Fibroblast of the aortic adventitia (primary cell): ENCODE measurements at places on chromosomes 5 and 9.

- DNase-seq = no peak
Measured at GRCh38 chr5:144142824-144143162, 27.7 kb downstream of the YIPF5 start.

- no peak for DNase-seq
Measured at GRCh38 chr5:76855961-76856360, 6.1 kb downstream of the S100Z start.

DNA sequence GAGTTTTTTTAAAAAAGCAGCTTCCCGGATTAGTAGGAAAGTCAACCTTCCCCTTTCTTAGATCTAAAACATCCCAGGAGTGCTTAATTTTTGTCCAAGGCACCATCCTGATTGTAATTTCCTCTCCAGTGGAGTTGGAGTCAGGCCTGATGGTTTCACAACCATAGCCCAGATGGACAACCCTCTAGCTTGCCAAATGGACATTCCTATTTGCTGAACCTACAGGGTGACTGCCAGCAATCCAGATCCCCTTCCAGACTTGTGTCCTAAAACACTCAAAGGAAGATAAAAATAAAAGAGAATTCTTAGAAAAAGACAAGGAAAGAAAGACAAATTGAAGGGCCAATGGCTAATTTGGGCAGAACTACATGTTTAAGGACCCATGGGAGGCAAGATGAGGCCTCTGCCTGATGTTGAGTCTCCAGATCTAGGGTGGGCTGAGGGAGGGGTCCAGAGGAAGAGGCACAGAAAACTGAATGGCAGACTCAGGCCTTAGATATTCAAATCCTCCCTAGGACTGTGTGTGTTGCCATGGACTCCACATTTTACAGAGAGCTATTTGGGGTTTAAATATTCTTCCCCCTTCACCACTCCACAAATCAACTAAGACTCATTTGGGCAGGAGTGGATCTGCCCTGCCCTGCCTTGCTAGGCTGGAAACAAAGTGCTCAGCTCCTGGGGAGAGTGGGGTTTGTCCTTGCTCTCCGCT, 38.5 kb upstream of the SLC44A1 start:
- peak; percentile 99 for DNase-seq

GRCh38 chr9:132192728-132193127, 30.9 kb downstream of the NTNG2 start:
- no peak for DNase-seq

DNA sequence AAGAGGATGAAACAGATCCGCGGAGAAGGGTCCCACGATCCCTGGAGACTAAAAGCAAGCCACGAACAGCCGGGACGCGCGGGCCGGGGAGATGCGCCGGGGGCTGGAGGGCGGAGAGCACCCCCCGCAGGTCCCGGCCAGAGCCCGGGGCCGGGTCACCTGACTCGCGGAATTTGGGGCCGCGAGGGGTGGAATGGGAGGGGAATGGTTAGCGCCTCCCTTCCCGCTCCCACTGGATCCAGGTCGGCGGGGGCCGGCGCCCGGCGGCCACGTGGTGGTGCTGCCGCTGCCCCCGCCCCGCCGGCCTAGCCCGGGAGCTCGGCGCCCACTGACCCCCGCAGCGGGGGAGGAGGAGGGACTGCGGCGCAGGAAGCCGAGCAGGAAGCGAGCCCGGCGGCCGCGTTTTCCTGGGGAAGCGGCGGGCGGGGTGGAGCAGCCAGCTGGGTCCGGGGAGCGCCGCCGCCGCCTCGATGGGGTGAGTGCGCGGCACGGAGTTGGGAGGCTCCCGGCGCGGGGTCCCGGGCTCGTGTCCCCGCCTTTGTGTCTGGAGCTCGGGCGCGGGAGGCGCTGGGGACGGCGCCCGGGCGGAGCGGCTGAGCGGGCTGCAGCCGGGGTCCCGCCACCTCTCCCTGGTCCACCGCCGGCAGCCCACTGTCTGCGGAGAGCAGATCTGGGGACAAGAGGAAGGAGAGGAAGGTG, at the start of gene RAI14:
Gene RAI14 (plus strand): TSS at position 328 of the 699 bp plus-strand sequence. CDS start 30,592 bp downstream, outside the sequence.
- DNase-seq = peak; percentile 76

- DNase-seq = no peak
Measured at GRCh38 chr9:93300175-93300572, 116.2 kb downstream of the WNK2 start.

DNA sequence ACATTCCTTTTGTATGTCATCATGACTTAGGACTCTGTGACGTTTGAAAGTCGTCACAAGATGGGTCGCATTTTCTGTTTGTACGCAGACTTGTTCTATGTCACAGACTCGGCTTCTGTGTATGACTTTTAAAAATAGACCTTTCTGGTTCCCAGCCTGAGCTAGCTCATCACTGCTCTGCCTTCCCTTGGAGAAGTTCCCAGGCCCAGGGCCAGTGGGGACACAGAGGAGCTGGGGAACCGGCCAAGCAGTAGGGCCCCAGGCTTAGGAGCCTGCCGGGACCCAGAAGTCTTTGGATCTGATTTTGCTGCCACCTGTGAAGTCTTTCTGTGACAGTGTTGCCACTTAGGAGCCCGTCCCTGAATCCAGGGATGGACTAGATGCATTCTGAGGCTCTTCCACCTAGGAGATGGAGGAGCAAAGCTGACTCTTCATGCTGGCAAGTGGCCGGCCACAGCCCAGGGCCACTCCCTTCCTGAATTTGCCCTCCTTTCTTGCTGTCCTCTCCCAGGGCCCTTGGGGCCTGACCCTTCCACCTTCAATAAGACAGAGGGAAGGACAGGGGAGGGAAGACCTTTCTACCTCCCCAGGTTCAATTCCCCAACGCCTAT, 18.1 kb upstream of the UBE2QL1 start:
- no peak for DNase-seq

DNA sequence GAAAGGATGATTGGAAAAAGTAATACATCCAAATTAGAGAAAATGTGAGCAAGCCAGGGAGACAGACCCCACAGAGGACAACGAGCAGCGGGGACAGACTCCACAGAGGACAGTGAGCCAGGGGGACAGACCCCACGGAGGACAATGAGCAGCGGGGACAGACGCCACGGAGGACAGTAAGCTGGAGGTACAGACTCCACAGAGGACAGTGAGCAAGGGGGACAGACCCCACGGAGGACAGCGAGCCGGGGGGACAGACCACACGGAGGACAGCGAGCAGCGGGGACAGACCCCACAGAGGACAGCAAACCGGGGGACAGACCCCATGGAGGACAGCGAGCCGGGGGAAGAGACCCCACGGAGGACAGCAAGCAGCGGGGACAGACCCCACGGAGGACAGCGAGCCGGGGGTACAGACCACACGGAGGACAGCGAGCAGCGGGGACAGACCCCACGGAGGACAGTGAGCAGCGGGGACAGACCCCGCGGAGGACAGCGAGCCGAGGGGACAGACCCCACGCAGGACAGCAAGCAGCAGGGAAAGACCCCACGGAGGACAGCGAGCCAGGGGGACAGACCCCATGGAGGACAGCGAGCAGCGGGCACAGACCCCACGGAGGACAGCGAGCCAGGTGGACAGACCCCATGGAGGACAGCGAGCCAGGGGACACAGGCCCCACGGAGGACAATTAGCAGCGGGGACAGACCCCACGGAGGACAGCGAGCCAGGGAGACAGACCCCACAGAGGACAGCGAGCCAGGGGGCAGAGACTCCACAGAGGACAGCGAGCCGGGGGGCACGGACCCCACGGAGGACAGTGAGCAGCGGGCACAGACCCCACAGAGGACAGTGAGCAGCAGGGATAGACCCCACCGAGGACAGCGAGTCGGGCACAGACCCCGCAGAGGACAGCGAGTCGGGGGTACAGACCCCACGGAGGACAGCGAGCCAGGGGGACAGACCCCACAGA, 1.9 kb upstream of the ZDHHC11 start:
- no peak for DNase-seq

DNA sequence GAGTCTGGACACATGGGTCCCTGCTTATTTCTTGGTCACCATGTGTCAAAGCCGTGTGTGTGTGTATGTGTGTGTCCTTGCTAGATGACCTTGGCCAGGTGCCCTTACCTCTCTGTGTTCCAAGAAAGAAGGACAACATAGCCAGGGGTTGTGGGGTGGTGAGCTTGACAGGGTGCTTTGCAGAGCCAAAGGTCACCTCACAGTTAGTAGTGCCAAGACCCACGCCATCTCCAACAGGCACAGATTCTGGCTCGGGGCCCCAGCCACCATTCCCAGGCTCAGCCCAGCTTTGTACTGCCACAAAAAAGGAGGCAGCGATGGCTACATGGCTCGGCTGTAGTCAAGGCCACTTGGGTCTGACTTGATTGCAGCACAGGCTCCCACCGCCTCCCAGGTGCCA, 39.5 kb downstream of the CXXC5 start:
- DNase-seq = no peak

DNA sequence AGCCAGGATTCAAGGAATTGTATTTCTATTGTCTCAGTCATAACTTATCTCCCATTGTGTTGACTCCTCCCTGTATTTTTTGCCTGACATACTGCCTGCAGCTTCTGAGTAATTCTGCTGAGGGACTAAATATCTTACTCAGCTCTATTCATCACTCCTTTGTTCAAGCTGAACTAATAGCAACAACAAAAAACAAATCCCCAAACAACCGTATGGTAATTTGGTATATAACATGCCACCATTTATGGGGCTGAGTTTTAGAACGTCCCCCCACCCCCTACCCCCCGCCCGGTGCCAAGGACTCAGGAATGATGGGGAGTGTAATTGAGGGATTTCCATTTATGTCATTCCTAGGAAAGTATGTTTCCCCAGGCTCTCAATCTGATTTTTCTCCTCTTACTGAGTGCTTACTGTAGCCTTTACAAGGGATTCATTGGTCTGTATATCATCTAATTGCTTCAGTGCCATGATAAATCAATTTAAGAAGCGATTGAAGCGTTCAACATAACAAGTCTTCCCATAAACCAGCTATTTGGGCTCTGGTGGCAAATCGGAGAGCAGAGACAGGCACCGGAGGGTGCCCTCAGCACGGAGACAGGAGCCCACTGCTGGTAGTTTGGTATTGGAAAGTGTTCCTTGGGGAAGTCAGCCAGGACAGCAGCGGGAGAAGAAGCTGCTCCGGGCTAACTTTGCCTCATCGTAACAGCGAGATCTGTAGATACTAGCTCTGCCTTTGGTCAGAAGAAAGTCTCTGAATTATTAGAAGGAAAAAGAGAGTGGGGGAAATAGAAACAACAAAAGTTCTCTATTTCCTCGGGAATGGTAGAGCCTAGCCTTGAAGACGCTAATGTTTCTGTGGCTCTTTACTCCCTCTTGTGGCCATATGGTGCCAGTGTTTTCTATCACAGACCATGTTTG, 40.7 kb upstream of the HSD17B4 start:
- DNase-seq = peak; percentile 89

DNA sequence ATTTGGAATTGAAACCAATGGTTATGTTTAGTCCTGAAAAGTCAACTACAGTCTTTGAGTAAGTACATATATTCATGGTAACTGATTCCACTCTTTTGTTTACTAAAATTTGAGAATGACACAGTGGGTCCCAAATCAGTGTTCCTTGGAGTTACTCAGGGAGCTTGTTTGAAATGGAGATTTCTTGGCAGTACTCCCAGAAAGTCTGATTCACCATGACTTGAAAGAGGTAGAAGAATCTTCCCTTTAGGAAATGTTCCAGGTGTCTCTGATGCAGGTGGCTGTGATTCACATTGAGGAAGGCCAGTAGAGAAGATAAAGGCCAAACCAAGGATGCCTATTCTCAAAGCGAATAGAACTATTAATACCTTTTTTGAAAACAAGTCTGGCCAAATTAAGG, 1078.3 kb downstream of the CDH12 start:
- no peak for DNase-seq

- DNase-seq = peak; percentile 99
Measured at GRCh38 chr9:16335788-16336580, 534.5 kb downstream of the BNC2 start.

DNA sequence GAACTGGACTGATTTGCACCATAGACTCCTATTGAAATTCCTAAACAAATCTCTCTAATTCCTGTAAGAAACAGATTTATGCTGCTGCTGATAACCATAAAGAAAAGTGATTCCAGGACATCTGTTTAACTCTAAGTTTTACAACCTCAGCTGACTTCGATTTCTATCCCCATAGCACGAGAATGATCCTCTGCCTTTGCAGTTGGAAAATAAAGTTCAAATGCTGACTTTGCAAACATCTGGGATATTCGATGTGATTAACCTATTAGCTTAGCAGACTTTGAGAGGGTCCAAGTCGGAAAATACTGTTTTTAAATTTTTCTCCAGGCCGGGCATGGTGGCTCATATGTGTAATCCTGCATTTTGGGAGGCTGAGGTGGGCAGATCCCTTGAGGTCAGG, 247.3 kb downstream of the PSAT1 start:
- DNase-seq = no peak

DNA sequence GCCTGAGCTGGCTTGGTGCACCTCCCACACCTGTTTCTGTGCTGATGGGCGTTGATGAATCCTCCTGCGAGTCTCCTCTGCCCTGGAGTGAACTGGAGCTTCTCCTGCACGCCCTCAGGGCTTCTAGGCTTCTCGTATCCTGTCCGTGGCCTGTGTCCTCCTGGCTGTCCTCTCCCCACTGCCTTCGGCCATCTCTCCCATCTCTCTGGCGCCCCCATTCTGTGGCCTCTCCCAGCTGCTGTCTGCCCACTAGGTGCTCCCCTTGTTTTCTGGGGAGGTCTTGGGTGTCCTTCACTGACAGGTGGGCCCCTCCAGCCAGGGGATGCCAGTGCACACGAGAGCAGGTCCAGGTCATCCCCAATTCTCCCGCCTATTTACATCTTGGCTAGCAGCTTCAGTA, 28.8 kb downstream of the AHRR start:
- no peak for DNase-seq

DNA sequence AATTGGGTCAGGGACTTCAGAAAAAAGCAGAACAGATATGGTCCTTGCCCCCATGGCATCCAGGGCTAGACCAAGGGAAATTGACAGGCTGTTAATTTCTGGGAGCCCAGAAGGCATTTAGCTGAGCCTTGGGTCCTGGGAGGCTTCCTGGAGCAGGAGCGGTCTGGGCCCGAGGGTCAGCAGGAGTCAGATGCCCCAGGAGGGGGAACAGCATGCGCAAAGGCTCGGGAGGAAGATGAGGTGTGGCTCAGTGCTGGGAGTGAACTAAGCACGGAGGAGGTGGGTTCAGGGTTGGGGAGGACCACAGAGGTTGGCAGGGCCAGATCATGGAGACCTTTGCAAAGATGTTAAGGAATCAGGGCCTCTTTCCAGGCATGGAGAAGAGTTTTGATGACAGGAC, 48.2 kb upstream of the NEURL1B start:
- no peak for DNase-seq

GRCh38 chr5:112479418-112479817, 60.3 kb upstream of the EPB41L4A start:
- DNase-seq = peak; percentile 63

GRCh38 chr9:3528451-3528850, 2.6 kb upstream of the RFX3 start:
- no peak for DNase-seq

DNA sequence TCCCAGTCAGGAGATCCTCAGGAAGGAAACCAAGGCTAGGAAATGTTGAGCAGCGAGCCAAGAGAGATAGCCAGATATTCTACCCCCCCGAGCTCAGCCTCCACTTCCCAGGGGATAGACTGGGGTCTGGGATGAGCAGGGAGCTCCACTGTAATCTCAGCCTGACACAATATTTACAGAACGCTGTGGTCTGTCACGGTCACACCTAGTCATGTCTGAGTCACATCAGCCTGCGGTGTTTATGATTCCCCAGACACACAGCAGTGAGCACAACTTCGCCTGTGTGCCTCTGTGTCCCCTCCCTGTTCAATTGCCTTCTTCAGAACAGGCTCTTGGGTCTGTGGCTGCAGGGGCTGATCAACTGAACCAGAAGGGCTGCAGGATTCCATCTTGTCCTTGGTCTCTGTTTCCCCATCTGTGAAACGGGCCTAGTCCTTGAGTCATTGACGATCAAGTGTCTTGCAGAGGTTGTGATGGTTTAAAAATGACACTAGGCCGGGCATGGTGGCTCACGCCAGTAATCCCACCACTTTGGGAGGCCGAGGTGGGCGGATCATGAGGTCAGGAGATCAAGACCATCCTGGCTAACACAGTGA, 8.6 kb upstream of the PRRX2 start:
- no peak for DNase-seq
